Activated CD4-positive, alpha-beta T cell treated with anti-CD3 and anti-CD28 coated beads for 24 hours (primary cell): ENCODE measurements at places on chromosomes 6 and 20.

GRCh38 chr6:158536891-158537798, 22.7 kb upstream of the TMEM181 start:
- no peak for DNase-seq

GRCh38 chr6:19311786-19312185, 525.4 kb upstream of the ID4 start:
- DNase-seq: no peak

DNA sequence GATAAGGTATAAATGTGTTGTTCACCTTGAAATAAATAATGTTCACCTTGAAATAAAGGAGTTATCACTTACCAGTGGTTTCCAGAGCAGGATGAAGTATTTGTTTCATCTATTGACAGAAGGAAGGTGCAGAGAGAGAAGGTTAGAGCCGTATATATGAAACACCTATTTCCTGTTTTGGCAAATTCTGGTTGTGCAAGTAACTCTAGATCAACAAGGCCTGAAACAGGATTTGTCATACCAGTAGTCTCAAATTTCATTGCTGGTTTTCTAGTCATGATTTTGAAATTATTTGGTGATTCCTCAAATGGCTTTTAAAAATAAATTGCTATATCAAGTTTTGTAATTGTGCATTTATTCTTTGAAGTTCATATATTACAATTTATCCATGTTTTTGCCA, at the start of gene CRISP3:
CRISP3 (minus strand) TSS at position 130 of the 400 bp plus-strand sequence; CDS start at position 109, 21 bp downstream.
- no peak for DNase-seq

- peak; percentile 61 for DNase-seq
These were observed 29.4 kb downstream of the LRP11 start for GRCh38 chr6:149834513-149835481.

DNA sequence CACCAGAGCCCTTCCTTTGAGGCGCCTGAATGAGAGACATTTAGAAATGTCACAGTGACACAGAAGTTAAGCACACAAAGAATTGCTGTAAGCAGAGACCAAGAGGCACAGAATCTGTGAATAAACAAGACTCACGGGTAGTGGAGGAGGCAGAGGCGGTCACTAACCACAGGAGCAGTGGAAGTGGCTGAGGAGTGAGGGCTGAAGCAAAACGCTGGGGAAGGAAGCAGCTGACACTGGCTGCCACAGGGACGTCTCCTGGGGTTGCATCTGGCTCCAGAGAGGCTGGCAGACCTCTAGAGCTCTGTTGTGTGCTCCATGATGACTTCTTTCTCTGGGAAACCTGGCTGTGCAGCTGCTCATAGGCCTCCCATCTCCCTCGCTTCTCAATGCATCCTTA, 65.0 kb upstream of the SLC2A12 start:
- DNase-seq: no peak

DNA sequence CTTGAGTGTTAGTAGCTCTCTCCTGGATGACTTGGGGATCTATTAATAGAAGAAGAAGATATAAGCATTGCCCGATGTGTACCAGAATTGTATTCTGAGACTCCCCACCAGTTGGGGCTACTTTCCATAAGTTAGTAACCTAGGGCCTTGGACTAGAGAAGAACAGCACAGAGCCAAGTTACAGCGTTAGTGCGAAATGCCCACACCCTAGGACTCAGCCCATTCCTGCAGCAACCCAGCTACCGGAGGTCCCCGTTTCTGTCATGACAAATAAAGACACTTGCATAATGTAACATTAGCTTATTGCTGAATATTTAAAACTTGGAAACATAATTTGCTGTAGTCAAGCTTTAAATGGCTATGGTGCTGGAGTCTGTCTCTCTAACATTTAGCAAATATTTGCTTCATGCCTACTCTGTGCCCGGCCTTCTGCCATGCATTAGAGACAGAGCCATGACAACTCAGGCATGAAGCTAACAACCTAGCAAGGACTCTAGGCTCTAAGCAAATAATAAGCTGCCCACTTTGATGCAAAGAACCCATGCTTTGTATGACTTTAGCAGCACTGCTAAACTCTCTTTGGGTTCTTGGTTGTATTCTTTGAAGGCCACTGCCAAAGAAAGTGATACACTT, 103.4 kb upstream of the COL21A1 start:
- no peak for DNase-seq

- DNase-seq: no peak
These were observed 5.1 kb downstream of the CST7 start for GRCh38 chr20:24954151-24954550.

DNA sequence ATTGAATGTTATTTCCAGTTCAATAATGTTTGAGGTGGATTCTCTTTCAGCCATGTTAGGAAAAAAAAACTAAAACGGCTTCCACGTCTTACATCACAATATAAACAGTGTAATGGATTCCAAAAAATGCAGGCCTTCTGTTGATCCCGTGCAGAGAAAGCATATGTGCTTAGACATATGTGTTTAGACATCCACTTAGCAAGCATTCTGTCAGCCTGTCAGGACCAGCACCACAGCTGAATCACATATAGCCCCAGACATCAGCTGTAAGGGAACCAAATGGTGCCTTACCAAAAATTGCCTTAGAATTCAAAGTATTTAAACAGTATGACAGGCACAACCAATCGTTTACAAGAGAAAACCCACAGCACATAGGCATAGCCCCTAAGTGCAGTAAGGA, 304.9 kb downstream of the EYA4 start:
- no peak for DNase-seq

GRCh38 chr6:73177221-73177944, 47.9 kb downstream of the KHDC1L start:
- no peak for DNase-seq

GRCh38 chr6:119226089-119226488, 123.5 kb downstream of the MAN1A1 start:
- no peak for DNase-seq

DNA sequence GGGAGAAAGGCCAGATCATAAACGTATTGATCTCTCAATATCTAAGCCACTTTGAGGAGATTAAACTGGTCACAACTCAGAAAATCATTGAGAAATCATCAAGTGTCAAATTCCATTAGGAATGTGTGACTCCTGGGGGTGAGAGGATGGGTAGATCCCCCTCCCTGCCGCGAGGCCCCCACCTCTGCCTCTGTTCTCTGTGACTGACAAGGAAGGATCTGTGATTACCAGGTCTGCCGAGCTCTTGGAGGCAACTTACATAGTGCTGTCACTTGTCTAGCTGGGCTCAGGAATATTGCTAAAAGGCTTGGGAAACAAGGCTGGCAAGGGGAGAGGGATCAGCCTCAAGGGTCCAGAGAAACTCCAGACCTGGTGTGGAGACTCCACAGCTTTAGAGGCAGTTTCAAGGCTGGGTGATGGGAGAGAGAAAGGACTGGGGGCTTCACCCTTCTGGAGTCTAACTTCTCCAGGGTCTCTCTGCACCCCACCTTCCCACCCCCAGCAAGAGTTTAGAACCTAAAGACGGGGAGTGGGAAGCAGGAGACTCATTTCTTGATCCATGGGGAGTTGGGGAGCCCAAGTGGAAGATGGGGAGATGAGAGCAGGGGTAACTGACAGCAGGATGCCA, 11.6 kb upstream of the ARMC12 start:
- no peak for DNase-seq

GRCh38 chr6:12283904-12284303, 6.3 kb upstream of the EDN1 start:
- no peak for DNase-seq

- DNase-seq: peak; percentile 25
These were observed 1.2 kb downstream of the SYNCRIP start for GRCh38 chr6:85641522-85641896.

GRCh38 chr6:53300656-53301551, 47.8 kb downstream of the ELOVL5 start:
- no peak for DNase-seq

DNA sequence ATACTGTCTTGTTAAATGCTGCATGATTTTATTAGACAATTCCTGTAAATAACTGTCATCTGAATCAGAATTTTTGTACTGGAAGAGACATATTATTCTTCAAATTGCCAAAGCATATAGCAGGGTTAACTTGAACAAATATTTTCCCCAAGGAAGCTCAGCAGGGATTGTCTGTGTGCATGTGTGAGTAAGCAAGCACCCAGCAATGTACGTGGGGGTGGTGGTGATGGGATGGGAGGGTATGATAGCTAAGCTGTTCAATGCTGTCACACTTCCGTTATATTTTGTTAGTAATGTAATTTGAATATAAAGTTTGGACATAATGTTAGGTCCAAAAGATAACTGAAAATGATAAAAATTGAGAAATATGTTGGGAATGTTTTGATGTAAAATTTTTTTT, 118.1 kb downstream of the MYB start:
- DNase-seq: no peak

DNA sequence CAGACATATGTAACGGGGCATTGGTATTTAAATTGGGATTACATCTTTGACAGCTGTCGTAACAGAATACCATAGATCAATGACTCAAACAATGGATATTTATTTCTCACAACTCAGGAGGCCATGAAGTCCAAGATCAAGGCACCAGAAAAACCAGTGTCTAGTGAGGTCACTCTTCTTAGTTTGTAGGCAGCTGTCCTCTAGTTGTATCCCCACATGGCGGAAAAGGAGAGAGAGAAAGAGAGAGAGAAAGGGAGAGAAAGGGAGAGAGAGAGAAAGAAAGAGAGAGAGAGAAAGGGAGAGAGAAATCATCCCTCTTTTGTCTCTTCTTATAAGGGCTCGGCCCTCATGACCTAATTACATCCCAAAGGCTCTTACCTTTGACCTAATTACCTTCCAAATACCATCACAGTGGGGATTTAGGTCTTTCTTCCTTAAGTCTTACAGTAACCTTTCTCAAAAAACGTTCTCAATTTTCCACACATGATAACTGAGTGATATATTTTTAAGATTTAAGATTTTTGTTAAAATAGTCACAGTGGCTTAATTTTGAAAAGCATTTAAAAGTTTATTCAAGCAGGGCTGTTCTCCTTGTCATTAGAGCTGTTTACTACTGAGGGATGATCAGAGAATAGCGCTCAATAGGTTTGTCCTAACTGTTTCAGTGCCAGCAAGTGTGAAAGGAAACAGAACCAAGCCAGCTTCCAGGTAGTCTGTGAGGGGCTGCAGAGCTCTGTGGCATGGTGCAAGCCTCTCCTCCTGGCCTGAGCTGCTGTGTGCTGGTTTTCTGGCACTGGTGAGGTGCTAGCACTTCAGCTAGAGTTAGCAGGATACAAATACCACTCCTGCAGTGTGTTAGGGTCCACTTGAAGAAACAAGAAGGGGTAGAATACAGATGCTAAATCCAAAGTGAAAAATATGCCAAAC, 79.0 kb downstream of the IMPG1 start:
- DNase-seq: no peak
